ENCODE measurements at places on chromosomes 2 and 18.
A peak's percentile ranks its signal among the peaks of the same experiment; 100 is the strongest.

DNA sequence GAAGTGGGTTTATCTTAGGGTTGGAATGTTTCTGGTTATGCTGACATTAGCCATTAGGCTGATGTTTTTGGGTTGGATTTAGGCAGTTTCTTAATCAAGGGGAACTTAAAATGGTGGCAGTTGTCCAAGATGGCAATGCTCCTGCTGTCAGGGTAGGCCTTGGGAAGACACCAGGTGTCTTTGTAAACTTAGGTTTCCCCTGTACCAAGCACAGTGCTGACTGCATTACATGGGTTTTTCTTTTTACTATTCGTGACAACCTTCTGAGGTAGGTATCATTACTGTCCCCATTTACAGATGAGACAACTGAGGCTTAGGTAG, 528 bp upstream of the ATG16L1 start:
- DNase-seq = no peak

GRCh38 chr2:85468704-85469349, 50.3 kb downstream of the SH2D6 start:
- peak; percentile 59 for DNase-seq

DNA sequence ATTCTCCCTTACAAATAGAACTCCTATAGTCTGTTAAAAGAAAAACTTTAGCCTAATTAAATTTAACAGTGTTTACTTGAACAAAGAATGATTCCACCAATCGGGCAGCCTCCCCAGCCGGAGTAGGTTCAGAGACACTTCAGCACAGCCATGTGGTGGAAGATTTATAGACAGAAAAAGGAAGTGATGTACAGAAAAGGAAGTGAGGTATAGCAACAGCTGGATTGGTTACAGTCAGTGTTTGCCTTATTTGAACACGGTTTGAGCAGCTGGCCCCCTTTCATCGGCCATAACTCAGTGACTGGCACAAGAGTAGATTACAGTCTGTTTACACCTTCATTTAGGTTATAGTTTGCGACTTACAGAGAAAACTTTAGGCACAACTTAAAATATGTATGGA, 2.1 kb upstream of the SKA1 start:
- no peak for DNase-seq

DNA sequence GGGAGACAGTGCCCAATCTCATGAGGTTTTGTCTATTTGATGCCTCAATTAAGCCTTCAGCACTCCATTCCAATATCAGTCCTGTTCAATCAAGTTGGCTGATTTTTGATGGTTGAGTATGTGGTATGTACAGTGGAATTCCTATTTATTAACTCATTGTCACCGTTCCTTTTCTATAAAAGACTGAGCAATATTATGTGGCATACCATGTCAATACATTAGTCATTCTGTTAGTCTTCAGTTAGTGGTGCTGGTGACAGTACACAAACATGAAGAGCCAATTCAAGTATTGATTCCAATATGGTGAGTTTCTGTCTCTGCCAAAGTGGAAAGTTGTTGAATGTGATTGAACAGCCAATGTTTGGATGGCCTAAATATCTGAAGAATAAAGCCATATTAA, 1343.9 kb downstream of the SUCLG1 start:
- DNase-seq = no peak

- peak; percentile 77 for DNase-seq
Observed at GRCh38 chr2:108145557-108146326, 94.0 kb upstream of the SULT1C3 start.

DNA sequence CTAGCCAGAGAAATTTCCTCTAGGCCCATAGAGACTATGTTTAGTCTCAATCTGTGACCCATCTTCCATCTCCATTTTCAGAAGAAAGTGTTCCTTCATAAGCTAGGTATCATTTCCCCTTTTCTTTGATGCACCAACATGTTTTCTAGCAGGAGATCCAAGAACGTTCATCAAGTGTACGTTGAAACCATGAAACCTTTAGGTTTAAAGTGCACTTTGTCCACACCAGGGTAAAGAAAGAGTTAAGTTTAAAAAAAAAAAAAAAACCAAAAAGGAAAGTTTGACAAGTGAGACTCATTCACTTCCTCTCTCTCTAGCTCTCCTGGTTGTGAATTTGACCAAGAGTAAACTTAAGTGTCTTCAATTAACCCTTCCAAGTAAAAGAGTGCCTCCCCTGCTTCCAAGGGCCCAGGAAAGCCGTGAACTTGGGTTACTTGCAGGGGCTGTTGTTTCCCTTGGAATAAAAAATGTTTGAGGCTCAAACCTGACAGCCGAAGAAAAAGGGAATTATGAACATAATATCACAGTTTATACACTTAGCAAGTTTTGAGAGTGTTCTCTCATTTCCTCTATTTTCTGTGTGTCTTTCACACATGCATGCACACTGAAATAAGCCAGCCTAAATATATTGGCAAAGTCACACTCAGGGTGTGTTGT, 56.7 kb downstream of the LBH start:
- DNase-seq = no peak

GRCh38 chr2:10765914-10766313, 44.5 kb downstream of the ATP6V1C2 start:
- no peak for DNase-seq

- DNase-seq = peak; percentile 93
Observed at GRCh38 chr18:74951165-74951760, 257.7 kb downstream of the PTGR3 start.

DNA sequence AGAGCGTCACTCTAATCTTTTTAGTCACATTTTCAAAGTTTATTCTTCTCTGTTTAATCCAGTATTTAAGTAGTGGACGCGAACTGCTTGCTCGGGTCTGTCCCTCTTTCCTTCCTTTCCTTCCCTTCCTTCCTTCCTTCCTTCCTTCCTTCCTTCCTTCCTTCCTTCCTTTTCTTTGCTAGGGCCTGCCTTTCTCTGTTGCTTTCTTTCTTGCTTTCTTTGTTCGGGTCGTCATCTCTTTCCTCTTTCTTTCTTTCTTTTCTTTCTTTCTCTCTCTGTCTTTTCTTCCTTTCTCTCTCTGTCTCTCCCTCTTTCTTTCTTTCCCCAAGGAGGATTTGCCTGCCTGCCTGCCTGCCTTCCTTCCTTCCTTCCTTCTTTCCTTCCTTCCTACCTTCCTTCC, 3.0 kb upstream of the ACKR3 start:
- DNase-seq = no peak

- DNase-seq = no peak
Observed at GRCh38 chr2:146844226-146844990, 1000.4 kb upstream of the ACVR2A start.

GRCh38 chr2:47091118-47091517, 64.0 kb downstream of the STPG4 start:
- DNase-seq = no peak

DNA sequence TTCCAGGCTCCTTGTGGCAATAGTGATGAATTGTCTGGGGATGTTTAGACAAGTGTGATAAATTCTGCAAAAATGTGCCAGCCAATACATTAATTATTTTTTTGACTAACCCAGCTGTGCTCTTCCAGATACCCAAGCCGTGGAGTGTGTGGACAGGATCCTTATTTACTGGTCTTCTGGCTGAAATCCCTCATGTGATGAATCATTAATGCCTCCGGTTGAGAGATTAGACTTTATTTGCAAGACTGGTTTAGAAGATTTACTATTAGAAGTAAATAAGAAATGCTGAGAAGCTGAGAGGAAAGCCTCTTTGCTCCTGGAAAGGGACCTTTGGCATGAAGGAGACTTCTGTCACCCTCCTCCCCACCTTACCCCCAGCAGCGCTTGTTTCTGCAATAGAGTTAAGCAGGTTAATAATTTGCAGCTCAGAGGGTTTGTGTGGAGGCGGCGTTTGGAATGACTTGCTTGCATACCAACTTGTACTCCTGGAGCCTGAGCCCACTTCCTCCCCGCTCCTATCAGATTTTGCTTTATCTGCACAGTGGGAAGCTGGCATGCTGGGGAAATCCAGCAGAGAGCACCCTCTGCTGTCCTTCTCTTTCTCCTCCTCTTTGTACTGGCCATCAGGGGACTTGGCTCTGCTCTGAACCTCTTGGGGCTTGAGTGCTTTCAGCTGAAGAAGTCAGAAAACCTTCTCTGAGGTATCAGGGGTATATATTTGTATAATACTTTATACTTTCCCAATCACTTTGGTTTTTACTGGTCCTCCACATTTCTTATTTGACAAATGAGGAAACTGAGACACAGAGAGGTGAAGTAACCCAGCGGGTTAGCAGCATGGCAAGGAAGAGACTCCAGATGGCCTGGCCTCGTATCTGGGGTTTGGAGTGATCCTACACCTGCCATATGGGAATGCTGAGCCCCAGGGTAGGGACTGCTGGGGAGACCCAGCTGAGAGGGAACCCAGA, 16.3 kb downstream of the SLC3A1 start:
- DNase-seq = peak; percentile 94

- DNase-seq = no peak
Observed at GRCh38 chr2:147945660-147946059, 74.9 kb downstream of the ORC4 start.

DNA sequence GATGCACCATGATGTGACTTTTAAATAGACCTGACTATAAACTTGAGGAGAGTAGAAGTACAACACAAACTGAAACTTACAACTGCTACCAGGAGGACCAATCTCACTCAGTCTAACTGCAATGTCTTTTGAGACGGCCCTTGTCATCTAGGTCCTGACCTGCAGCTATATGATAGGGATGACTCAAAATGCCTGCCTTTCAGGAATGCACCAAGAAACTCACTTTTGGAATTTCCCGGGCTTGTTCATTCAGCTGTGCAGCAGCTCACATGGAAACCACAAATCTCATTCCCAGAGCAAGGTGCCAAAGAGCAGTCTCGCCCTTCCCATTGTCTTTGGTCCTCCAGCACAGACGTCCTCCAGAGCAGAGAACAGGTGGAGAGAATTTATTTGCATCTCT, 113.7 kb downstream of the SPOPL start:
- peak; percentile 83 for DNase-seq

GRCh38 chr2:120586507-120587278, 149.0 kb upstream of the GLI2 start:
- no peak for DNase-seq

- no peak for DNase-seq
Observed at GRCh38 chr2:135208016-135208415, 155.9 kb downstream of the RAB3GAP1 start.

DNA sequence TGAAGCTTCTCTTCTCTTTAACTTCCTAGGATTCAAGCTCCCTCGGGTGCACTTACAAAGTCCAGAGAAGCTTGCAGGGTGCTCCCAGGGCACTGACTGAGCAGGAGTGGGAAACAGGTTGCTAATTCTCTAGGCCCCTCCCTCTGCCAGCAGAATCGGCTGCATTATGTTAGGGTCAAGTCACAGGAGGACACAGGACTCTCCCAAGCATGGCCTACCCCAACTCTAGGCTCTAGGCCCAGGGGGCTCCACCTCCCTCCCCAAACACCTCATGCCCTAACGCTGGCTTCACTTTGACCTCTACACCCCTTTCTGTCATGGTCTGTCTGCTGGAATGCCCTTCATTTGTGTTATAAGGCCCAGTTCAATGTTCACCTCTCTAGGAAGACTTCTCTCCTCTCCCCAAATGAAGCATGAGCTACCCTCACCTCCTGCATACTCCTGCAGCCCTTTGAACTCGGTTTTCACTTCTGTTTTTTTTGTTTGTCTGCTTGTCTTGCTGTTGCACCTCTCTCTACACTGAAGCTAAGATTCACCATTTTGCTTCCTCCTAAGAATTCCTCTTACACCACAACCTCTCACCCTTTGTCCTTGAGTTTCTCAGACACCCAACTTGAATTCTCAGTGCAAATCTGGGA, 521.8 kb upstream of the ID2 start:
- no peak for DNase-seq

DNA sequence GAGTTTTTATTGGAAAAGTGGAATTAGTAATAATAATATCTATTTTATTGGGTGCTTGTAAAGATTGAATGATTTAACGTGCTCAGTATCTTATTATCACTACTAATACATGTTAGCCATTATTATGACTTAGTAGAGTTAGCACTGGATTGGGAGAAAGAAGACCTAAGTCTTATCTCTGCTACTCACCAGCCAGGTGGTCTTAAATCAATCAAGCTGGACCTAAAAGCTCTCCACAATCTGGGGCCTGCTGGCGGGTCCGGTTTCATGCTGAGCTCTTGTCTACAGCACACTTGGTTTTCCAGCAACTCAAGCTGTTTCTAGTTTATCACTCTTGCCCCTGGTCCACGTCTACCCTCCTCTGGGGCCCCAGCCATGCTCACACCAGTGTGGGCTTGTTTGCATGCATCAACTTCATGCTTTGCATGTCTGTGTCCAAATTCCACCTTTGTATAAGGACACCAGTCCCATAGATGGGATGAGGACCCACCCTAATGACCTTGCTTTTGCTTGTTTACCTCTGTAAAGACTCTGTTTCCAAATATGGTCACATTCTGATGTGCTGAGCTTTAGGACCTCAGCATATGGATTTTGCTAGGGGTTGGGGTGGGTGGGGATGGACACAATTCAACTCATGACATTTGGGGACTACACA, 363.1 kb downstream of the LPIN1 start:
- no peak for DNase-seq

GRCh38 chr2:199315299-199316179, 142.2 kb downstream of the SATB2 start:
- DNase-seq = peak; percentile 37

- peak; percentile 96 for DNase-seq
Observed at GRCh38 chr2:113876503-113877387, 13.1 kb upstream of the ACTR3 start.

DNA sequence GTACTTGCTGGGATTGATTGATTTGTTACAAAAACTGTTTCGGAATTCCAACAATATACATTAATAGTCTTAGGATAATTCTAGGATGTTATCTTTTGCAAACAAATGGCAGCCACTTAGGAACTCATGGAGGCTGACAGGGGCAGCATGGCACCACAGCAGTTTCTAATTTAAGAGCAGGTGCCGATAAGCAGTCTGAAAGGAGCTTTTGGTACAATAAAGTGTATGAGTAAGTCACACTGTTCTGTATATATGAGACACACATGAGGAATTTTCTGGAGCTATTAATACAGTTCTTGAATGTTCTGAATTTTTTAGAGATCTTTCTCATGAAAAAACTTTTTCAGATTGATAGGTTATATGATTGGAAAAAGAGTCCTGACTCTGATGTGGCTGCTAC, 52.2 kb downstream of the EIF5B start:
- no peak for DNase-seq

- DNase-seq = no peak
Observed at GRCh38 chr18:10530002-10530401, 4.2 kb downstream of the NAPG start.

GRCh38 chr2:203484266-203485112, 50.6 kb downstream of the RAPH1 start:
- peak; percentile 50 for DNase-seq

GRCh38 chr2:239309398-239310245, 91.2 kb downstream of the HDAC4 start:
- no peak for DNase-seq
